ENCODE measurements at places on chromosomes 2 and 18.

DNA sequence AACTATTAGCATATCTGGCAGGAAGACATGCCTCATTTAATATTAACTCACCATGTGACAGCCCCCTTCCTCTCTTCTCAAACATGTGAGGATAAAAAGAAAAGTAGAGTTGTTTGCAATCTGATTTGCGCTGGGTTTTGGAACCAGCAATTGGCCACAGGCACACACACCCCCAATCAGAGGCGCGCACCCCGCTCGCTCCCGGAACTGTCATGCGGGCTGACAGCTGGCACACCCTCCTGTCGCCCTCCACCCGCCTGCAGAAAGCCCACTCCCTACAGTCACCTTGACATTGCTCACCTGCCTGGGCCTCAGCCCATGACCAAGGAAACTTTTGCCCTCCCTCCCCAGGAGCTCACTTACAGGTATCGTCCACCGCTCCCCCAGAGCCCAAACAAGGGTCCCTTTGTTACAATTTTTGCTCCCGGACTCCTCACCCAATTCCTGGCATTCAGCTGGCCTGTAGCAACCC, 1.1 kb downstream of the COBLL1 start:
- no peak for DNase-seq

- DNase-seq: no peak
Observed at GRCh38 chr2:179936141-179936540, 71.0 kb downstream of the CWC22 start.

DNA sequence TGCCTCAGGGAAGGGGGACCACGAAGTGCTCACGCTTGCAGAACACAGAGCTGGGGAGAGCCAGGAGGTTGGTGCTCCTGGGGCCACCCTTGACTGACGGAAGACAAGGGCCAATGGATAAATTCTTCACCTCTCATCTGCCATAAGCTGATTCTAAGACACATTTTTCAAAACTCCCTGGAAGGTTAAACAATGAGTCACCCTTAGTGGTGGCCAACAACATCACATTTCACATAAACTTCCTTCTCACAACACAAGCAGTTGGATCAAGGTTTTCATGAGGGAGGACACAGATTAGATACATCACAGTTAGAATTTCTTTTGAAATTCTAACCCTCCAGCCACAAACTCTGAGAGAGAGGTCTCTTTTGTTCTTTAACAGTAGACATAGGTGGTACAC, 713.6 kb upstream of the POU3F3 start:
- no peak for DNase-seq

DNA sequence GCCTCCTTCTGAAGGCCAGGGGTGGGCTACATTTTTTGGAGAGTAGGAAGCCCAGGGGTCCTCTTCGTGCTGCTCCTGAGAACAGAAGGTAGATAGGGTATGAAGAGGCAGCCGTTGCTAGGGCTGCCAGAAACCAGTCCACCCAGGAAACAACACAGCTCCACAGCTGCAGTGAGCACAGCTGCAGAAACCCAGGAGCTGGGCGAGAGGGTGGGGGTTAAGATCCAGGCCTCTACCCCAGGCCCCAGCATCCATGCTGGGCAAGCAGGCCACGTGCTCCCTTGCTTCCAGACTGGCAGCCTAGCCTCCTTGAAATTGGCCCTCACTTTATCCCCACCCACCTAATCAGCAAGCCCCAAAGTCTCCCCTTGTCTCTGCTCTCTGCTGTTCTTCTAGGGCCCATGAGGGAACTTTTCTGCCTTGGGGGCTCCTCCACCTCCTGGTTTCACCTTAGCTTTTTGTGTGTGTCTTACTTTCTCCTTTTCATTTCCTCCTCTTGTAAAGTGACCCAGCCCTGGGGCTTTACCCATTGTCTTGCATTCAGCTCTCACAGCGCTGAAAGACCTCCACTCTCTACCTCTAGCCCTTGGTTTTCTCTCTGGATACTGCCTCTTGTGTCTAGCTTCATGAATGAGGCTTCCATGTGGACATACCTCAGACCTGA, 30.7 kb downstream of the STON1 start:
- no peak for DNase-seq

- DNase-seq: no peak
Observed at GRCh38 chr2:72924353-72925240, 7.3 kb downstream of the EMX1 start.

DNA sequence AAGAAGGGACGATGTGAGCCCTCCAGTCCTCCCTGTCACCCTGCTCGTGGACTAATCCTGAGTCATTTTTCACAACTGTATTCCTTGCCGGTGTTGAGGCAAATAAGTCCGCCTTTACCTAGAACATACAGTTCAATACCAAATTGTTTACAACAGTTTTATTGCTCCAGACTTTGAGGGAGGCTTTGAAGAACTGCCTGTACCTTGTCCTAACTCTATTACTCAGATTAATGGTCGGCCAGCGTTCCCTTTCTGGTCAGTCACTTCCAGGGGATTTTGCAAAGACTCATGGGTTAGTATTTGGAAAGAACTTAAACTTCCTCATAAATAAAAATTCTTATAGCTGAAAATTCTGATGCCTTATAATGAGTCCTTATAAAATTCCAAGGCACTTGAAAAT, 85.1 kb upstream of the ZNF532 start:
- DNase-seq: no peak

DNA sequence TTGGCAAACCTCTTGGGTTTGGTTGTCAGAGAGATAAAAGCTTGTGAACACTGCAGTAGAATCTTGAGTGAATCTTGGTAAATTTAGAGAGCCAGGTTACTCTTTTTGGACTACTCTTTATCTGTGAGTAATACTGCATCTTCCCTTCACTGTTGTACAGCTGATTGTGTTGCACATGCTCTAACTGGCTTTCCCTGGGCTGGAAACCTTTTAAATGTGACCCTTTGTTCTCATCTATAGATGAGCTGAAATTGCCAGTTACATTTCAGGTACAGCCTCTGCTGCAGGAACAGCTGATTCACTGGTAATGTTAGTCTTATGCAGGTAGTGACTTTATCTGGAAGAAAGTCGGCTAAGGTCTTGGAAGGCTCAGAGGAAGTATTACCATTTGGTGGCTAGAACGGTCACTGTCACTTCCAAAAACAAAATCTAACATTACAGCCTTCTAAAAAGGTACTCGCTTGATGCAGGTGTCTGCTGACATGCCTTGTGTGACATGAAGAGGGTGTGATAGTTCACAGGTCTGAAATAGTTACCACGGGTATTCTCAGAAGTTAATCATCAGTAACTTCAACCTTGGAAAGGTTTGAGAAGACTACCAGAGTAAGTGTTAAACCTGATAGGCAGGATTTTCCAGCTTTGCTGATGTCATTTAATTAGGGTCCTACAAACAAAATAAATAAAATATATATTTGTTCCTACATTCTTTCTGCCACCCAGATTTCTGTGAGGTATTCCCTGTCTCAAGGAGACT, 851.1 kb downstream of the SLC4A3 start:
- no peak for DNase-seq

DNA sequence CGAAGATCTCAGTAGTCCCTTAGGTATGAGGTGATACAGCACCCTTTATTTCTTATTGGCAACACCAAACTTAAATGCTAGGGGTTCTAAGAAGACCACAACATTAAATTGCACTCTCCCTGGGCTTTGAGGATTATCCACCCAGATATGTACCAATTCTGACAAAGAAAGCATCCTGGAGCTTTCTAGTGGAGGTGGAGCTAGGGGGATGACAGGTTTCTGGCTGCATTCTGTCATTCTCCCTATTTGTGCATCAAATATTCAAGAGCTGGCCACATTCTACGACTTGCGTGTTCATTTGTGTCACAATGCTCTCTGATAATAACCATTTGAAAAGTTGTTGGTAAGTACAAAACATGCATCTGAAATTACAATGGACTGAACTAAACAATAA, 111.1 kb downstream of the CDH2 start:
- DNase-seq: no peak

DNA sequence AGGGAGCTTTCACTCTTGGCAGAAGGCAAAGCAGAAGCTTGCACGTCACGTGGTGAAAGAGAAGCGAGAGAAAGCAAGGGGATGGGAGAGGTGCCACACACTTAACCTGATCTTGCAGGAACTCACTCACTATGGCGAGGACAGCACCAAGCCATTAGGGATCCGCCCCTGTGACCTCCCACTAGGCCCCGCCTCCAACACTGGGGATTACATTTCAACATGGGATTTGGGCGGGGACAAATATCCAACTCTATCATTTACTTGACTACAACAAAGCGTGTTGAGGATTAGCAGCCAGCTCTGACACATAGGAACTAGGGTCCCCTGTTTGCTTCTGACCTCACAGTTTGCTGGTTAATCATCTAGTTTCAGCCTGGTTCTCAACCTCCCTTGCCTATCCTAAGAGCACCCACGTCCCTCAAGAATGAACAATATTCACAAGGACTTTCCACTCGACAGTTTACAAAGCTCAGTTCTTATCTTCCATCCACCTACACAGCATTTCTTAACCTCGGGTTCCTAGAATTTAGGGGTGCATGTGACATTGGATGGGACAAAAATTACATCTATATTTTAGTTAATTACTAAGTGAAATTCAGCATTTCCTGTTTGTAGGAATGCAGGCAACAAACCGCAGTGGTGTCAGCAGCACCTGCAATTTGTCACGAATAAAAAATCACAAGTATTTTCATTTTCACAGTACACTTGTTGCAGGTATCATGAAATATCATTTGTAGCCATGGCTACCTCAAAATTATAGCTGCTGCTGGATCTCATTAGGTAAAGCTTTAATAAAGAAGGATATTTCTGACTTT, 36.0 kb downstream of the LBH start:
- no peak for DNase-seq

DNA sequence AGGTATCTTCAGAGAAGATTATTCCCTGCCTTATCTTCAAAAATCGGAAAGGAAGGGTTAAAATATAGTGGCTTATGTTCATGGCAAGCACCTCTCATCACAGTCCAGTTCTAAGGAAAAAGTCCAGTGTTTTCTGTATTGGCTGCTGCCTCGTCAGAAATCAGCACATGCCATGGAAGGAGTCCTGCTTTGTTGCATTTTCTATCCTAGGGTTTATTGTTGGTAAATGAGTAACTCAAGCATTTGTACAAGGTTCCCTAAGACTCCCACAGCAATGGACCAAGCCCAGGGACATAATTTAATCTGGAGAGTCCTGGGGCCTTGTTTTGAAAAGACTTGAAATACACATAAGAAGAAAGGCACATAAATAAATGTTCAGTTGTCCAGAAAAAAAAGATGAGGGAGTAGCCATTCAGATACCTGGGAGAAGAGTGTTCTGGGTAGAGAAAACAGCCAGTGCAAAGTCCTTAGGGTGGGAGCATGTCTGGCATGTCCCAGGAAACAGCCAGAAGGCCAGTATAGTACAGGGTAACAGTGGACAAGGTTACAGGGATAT, 26.4 kb downstream of the NBEAL1 start:
- no peak for DNase-seq

DNA sequence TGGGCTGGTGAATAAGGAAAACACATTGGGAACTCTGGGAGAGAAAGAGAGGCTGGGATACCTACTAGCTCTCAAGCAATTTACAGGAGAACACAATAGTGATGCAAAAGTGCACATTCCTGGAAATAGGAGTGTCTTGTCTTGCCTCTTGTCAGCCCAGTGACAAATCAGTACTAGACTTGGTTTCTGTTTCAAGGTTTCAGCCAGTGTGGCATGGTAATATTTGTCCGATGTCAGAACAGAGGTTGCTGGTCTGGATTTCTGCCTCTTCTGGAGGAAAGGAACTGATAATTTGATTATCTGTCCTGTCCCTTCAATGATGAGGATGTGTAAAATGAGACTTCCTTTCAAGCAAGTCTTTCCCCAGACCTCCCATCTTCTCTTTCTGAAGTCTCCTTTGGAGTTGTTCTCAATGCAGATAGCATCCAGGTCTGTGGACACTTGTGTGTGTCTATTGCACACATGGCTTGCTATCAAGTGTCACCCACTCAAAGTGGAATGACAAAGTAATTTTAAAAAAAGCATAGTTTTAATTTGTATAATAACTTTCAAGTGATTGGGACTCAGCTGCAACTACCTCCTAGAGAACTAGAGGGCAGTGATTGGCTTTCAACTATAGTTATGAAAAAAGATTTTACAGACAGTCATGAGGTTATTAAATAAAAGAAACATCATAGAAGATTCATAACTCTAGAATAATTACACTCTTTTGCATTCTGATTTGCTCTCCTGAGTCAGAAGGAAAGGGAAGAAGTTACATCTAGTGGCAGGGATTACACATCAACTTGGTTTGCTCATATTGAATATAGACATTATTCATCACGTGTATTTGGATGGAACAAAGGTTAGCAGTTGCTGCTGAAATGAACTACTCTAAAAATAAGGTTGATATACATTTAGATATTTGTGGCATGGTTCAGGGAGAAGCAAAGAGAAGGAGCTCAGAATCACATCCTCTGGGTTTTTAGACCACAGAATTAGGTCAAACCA, 4.5 kb downstream of the GPR39 start:
- DNase-seq: no peak

DNA sequence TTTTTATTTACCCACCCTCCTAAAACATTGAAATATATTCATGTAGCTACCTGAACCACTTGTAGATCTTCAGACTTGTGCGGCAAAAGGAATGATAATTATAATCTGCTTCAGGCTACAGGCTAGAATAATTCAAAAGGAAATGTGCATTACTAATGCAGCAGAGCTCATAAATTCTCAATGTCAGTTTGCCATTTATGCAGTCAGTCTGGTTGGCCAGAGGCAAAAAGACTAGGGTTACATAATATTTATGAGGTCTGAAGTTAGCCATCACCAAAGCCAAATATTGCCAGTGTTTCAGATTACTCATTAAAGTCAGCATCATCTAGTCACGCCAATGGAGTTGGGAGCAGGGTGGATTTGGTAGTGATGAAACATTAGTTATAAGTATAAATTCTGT, 38.9 kb downstream of the METAP1D start:
- no peak for DNase-seq

GRCh38 chr18:48335829-48336228, 73.4 kb downstream of the ZBTB7C start:
- no peak for DNase-seq

- no peak for DNase-seq
Observed at GRCh38 chr2:152037743-152038435, 61.0 kb downstream of the CACNB4 start.

GRCh38 chr2:184598002-184598315, 370 bp upstream of the ZNF804A start:
- no peak for DNase-seq

DNA sequence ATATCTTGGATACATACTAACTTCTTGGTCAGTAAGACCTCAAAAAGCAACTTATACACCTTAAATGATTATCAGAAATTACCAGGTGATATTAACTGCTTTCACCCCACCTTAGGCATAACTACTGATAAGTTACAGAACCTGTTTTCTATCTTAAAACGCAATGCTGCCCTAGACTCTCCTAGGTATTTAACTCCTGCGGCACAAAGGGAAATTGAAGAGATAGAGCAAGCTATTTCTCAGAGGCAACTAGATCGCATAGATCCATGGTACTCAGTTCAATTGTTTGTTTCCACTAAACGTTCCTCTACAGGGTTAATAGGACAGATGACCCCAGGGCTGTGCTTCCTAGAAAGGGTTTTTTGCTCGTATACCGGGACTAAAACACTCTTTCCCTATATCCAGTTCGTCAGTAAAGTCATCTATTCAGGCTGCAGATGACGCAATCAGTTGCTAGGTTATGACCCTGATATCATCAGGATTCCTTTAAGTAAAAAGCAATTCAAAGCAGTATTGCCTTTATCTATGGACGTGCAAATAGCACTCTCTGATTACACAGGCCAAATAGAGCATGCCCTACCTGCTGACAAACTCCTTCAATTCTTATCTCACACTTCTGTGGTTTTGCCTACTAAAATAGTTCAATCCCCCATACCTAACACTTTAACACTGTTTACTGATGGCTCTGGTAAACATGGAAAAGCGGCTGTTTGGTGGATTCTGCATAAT, 62.3 kb upstream of the MYO3B start:
- no peak for DNase-seq

GRCh38 chr2:28644760-28645159, 106.9 kb upstream of the PPP1CB start:
- no peak for DNase-seq

Data from stimulated activated CD4-positive, alpha-beta T cell treated with anti-CD3 and anti-CD28 coated beads, Interleukin-15, amount 100 ng/mL, for 1 hour (primary cell).